ENCODE measurements at places on chromosomes 16 and 17.
A peak's percentile ranks its signal among the peaks of the same experiment; 100 is the strongest.

DNA sequence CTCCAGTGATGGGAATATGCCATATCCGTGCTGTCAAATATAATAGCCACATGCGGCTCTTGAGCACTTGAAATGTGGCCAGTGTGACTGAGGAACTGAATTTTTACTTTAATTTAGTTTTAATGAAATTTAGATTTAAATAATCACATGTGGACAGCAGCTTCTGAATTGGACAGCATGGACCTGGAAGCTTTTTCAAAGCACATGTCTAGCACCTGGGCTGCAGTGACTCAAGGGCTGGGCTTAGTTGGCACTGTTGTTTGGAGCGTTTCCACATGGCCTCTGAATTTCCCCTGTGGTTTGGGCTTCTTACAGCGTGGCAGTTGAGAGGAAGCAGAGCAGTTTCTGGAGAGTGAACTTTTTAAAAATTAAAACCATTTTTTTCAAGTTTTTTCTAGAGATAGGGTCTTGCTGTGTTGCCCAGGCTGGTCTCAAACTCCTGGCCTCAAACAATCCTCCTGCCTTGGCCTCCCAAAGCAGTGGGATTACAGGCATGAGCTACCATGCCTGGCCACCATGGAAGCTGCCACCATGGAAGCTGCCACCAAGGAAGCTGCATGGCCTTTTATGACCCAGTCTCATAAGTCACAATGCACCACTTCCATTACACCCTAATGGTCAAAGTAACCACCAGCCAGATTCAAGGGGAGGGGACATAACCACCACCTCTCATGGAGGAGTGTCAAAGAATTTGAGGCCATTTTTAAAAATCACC, 6.7 kb upstream of the TOB1 start:
- H3K27ac ChIP-seq, result no peak overlapping the region
- no peaks in the 10 kb centered on the region for H3K4me1 ChIP-seq
- H3K27me3 ChIP-seq, result no peaks in the 10 kb centered on the region
- no peak overlapping the region for H3K4me3 ChIP-seq

DNA sequence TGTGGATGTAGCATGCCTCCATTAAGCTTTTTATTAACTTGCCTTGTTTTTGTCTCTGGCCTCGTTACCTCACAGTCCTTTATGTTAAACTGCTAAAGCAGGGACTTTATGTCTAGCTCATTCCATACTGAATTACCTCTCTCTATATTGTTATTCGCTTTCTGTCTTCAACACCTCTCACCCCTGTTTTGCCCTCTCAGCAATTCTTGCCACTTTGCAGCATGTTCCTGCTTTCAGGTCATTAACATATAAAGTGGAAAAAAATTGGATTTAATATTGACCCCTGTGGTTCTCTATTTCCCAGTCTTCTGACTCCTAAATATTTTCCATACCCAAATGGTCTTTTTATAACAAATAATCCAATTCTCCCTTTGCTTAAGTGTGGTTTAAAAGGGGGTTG, 810.4 kb upstream of the KIF2B start:
- no peaks in the 10 kb centered on the region for H3K27me3 ChIP-seq
- H3K4me3 ChIP-seq, result no peak overlapping the region
- H3K4me1 ChIP-seq, result no peaks in the 10 kb centered on the region
- no peaks in the 10 kb centered on the region for H3K36me3 ChIP-seq
- no peak for DNase-seq

- peaks cover 3% of the 10 kb centered on the region for H3K4me1 ChIP-seq
- H3K27ac ChIP-seq, result no peak overlapping the region
- no peak overlapping the region for H3K4me3 ChIP-seq
- no peak for DNase-seq
- no peaks in the 10 kb centered on the region for H3K27me3 ChIP-seq
Observed at GRCh38 chr17:80835816-80836657, 155.6 kb upstream of the CHMP6 start.

DNA sequence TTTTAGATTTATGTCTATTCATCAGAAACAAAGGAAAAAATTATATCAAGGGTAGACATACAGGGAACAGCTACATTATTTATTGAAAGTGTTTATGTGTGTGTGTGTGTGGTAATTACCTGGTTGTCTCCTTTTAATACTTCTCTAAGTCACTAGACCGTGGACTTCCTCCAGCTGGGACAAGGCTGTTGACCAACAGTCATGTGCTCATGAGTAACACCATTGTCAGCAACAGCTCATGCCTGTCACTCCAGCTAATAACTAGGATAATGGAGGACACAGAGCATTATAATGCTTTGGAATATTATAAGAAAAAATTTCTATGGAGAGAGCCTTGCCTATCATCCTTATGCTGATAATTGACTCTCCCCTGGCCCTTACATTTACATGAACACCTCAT, 125.3 kb upstream of the SALL1 start:
- no peaks in the 10 kb centered on the region for H3K36me3 ChIP-seq
- DNase-seq, result no peak
- H3K27me3 ChIP-seq, result no peaks in the 10 kb centered on the region
- no peak overlapping the region for H3K4me3 ChIP-seq

DNA sequence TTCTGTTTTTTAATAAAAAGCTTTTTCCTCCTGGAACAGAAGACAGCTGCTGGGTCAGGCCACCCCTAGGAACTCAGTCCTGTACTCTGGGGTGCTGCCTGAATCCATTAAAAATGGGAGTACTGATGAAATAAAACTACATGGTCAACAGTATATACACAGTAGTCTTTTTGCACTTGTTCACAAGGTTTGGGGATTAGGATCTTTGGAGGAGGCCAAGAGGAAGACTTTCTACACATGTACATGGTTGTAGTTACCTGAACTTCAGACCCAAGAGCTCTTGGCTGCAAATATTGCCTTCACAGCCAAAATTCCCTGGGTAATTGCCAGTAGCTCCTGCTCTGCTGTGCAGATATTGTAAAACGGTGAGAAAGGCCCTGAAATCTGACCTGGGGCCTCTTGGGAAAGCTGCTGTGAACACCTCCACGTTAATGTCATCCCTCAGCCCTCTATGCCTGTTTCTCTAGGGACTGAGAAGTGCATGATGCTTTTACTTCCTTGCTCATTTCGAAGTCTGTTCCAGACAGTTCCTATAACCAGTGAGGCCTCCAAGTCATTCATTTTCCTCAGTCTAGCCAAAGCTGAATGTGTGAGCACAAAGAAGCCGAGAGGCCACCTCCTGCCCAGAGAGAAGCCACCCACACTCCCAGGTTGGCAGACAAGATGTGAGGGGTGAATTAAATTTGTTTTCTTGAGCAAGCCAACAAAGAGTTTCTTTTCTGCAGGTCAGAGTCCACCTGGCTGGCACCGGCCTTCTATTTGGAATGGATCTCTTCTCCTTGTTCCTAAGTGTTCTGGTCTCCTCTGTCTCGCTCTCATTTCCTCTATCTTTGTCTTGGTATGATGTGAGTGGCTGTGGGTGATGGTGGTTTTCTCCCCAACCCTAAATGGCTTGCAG, 15.9 kb downstream of the ANKRD40 start:
- H3K4me1 ChIP-seq, result peaks cover 49% of the 10 kb centered on the region
- no peaks in the 10 kb centered on the region for H3K27me3 ChIP-seq
- H3K27ac ChIP-seq, result peak overlapping the region; percentile 28
- H3K36me3 ChIP-seq, result peaks cover 11% of the 10 kb centered on the region
- H3K4me3 ChIP-seq, result no peak overlapping the region
- no peak for DNase-seq

DNA sequence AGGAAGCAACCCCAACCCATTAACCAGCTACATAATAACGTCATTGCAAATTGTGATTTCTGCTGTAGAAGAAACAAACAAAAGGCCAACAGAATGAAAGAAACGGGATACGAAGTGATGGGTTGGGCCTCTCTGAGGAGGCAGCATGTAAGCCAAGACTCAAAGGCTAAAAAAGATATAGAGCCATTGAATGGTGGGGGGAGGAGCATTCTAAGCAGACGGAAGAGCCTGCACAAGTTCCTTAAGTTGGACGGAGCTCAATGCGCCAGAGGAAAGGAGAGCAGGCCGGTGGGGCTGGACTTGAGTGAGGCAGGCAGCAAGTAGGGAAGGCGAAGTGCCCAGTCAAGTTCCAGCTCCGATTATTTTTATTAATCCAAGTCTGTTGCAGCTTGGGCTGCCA, 160.3 kb downstream of the SHISA9 start:
- H3K4me1 ChIP-seq, result no peaks in the 10 kb centered on the region
- H3K27ac ChIP-seq, result no peak overlapping the region
- DNase-seq, result no peak
- no peaks in the 10 kb centered on the region for H3K27me3 ChIP-seq
- H3K36me3 ChIP-seq, result no peaks in the 10 kb centered on the region

GRCh38 chr16:55101026-55101425, 170.4 kb downstream of the IRX5 start:
- H3K27ac ChIP-seq, result no peak overlapping the region
- no peaks in the 10 kb centered on the region for H3K36me3 ChIP-seq
- no peak overlapping the region for H3K4me3 ChIP-seq
- H3K27me3 ChIP-seq, result no peaks in the 10 kb centered on the region
- peak; percentile 60 for DNase-seq

GRCh38 chr16:86211800-86212199, 298.5 kb upstream of the FOXF1 start:
- no peak overlapping the region for H3K27ac ChIP-seq
- no peak overlapping the region for H3K4me3 ChIP-seq
- H3K27me3 ChIP-seq, result peaks cover 4% of the 10 kb centered on the region
- no peaks in the 10 kb centered on the region for H3K36me3 ChIP-seq
- DNase-seq, result no peak

DNA sequence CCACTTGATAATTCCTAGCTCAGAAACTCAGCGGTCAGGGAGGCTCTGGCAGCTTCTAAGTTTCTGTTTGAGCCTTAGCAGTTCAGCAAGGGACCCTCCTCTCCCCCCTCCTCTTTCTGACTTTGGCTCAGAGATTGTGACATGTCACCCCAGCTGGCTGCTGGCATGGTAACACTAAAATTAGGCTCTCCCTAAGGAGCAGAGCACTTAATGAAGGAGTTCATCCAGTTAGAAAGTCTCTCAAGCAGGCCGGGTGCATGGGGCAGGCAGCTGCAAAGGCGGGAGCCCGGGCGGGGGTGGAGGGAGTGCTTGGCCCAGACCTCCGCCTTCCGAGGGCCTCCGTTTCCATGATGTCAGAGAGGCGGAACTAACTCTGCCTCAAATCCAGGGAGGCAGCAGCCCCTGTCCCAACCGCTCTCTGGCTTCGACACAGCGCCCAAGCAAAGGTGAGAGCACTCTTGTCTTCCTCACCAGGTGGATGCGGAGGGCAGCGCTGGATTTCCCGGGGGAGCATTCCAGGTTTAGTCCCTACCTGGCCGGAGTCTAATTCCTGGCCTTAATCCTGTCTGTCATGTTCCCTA, 128.0 kb upstream of the PLCG2 start:
- peak; percentile 92 for DNase-seq
- peaks cover 11% of the 10 kb centered on the region for H3K4me1 ChIP-seq
- H3K27ac ChIP-seq, result peak overlapping the region; percentile 80
- H3K27me3 ChIP-seq, result no peaks in the 10 kb centered on the region
- H3K4me3 ChIP-seq, result peak overlapping the region; percentile 13

DNA sequence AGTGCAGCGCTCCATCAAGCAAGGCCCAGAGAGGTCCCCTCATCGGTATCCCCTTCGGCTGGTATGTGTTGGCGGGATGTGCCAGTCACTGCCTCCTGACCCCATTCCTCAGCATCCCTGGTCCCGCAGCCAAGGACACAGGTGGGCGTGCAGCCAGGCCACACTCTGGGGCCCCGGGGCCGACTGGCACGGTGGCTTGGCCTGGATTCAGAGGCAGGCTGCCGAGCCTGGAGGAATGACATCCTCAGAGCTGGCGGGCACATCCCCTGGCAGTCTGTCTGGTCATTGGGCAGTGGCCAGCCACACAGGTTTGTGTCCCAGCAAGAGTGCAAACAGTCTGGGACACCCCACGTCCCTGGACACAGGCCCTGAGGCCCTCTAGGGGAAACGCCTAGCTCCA, 111.1 kb downstream of the SDK2 start:
- H3K27me3 ChIP-seq, result no peaks in the 10 kb centered on the region
- DNase-seq, result no peak
- H3K4me3 ChIP-seq, result no peak overlapping the region
- no peak overlapping the region for H3K27ac ChIP-seq
- H3K4me1 ChIP-seq, result no peaks in the 10 kb centered on the region
- no peaks in the 10 kb centered on the region for H3K36me3 ChIP-seq

GRCh38 chr16:23435500-23435899, 17.5 kb downstream of the COG7 start:
- H3K27ac ChIP-seq, result no peak overlapping the region
- no peak for DNase-seq
- no peaks in the 10 kb centered on the region for H3K4me1 ChIP-seq
- H3K36me3 ChIP-seq, result peaks cover 12% of the 10 kb centered on the region
- no peaks in the 10 kb centered on the region for H3K27me3 ChIP-seq

DNA sequence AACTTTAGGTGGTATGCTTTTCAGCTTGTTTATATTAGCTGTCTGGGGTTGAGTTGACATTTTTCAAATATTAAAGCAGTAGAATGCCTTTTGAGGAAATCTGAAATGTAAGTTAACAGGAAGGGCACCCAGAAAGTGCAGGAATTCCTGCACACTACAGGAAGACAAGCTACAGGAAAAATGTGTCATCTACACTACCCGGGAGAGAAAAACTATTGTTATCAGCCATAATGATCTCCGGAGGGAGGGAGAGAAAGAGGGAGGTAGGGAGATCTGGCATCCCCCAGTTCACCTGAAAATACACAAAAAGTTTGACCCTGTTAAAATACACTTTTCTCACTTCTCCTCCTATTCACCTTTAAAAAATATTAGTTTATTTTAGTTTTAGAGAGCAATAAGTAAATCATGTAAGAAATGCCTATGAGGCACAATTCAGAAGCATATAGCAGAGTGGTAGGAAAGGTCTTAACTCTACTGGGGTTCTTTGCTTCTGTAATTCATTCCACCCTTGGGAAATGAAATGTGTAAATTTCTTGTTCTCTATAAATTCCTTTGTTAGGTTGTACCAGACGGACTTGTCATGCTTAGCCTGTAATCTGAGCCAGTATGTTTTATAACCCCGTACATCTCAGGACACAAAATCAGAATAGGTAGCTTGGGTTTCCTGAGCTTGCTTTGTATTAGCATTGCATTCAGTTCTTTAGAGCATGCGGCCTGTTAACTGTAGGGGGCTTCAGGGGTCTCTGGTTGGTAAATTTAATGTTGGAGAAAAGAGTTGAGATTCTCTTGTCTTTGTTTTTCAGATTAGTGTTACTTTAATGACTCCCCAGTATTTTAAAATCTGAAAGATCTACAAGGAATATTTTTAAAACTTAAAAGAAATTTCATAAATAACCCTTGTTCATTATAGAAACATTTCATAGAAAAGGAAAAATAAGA, 3.3 kb downstream of the MAP2K6 start:
- H3K36me3 ChIP-seq, result no peaks in the 10 kb centered on the region
- H3K4me3 ChIP-seq, result peak overlapping the region; percentile 7
- H3K27me3 ChIP-seq, result no peaks in the 10 kb centered on the region
